A673 (cell line): ENCODE measurements at places on chromosomes 6 and 20.
A peak's percentile ranks its signal among the peaks of the same experiment; 100 is the strongest.

- no peak for DNase-seq
- no peak overlapping the region for H3K27ac ChIP-seq
- no peaks in the 10 kb centered on the region for H3K36me3 ChIP-seq
These were observed 87.1 kb upstream of the SYNDIG1 start for GRCh38 chr20:24382331-24382730.

DNA sequence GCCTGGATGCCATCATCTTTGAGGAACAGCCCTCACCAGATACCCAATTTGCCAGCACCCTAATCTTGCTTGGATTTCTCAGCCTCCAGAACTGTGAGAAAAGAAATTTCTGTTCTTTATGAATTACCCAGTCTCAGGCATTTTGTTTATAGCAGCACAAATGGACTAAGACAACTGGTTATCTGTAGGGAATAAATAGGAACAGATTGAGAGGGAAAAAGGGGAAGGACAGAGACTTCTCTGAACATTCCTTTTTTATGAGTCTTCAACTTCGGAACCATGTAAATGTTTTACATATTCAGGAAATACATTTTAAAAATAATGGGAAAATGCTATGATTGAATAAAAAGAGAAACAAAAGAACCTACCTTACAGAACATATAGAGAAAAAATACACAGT is 20.9 kb downstream of the KCTD20 start:
- H3K36me3 ChIP-seq = no peaks in the 10 kb centered on the region
- H3K4me3 ChIP-seq = no peak overlapping the region
- H3K27me3 ChIP-seq = no peaks in the 10 kb centered on the region
- DNase-seq = no peak
- peaks cover 8% of the 10 kb centered on the region for H3K4me1 ChIP-seq

- H3K27ac ChIP-seq = no peak overlapping the region
- no peak overlapping the region for H3K4me3 ChIP-seq
- H3K36me3 ChIP-seq = no peaks in the 10 kb centered on the region
- H3K27me3 ChIP-seq = no peaks in the 10 kb centered on the region
- DNase-seq = no peak
These were observed 411.0 kb upstream of the AGPAT4 start for GRCh38 chr6:161684731-161685475.

DNA sequence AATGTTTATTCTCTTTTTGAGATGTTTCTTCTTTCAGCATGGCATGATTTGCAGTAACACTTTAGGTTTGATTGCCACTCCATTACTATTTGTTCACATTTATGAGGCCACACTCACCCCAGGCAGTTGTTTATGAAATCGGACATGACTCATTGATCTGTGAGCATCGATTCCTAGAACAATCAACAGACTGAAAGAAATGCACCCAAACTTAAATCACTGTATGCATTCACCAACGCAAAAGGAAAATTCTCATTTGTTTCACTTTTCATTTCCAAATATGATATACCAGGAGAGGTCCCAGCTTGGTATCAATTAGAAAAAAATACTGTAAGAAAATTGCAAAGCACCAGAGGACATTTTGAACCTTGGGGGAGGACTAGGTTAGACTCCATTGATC is 5.4 kb upstream of the GJA10 start:
- H3K4me3 ChIP-seq = no peak overlapping the region
- H3K27ac ChIP-seq = no peak overlapping the region
- H3K4me1 ChIP-seq = no peaks in the 10 kb centered on the region
- peaks cover 12% of the 10 kb centered on the region for H3K27me3 ChIP-seq
- DNase-seq = no peak
- H3K36me3 ChIP-seq = no peaks in the 10 kb centered on the region

DNA sequence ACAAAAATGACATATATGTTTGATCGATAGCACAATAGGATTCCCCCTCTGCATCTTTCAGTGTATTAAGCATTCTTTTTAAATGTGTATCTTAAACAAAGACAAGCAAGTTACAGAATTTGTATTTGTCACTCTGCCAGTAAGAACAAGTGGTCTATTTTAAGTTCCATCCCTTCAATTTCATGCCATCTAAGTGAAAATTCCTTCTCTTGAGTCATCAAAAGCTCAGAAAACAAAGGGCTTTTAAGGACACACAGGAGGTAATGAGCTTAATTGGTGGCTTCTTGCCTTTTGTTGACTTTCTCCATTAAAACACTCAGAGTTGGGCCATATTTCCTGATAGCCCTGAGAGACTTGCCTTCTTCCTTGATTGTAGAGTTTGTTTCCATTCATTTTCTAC is 547.8 kb downstream of the TENT5A start:
- no peak overlapping the region for H3K4me3 ChIP-seq
- peak; percentile 32 for DNase-seq
- H3K27ac ChIP-seq = no peak overlapping the region
- H3K36me3 ChIP-seq = no peaks in the 10 kb centered on the region

DNA sequence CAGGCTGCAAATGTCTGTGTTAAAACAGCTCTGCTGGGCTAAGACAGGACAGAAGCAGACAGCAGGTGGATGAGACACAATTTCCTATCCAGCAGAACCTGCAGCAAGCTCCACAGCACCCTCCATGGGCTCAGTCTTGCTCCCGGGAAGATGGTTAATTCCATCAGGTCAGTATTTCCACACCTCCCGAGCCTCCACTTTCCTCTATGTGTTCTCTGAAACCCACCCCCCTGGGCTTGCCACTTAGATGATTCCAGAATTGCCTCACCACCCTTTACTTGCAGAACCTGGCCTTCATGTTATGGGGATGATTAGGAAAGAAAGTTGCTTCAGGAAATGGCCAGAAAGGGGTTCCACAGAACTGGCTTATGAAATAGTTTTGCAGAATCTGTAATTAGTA is 43.8 kb downstream of the ERMARD start:
- H3K36me3 ChIP-seq = no peaks in the 10 kb centered on the region
- no peak overlapping the region for H3K4me3 ChIP-seq
- peaks cover 4% of the 10 kb centered on the region for H3K27me3 ChIP-seq
- no peak overlapping the region for H3K27ac ChIP-seq
- H3K4me1 ChIP-seq = peaks cover 11% of the 10 kb centered on the region

DNA sequence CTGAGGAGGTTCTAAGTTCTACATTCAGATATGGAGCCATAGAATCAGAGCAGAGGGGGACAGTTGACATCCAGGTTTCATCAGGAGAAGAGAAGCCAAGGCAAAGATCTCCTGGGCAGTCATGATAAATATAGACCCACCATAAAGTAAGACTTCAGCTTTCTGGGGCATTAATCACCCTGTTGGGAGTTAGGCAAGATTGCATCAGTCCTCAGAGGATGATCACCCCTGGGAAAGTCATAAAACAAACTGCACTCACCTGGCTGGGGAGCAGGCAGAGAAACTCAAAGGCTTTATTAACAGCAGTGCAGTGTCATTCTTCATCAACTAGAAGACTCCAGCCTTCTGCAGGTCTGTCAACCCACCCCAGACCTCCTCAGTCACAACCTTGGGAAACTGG is 301.3 kb upstream of the JARID2 start:
- H3K4me3 ChIP-seq = no peak overlapping the region
- H3K27ac ChIP-seq = no peak overlapping the region
- H3K4me1 ChIP-seq = peaks cover 4% of the 10 kb centered on the region
- no peak for DNase-seq
- H3K27me3 ChIP-seq = no peaks in the 10 kb centered on the region
- no peaks in the 10 kb centered on the region for H3K36me3 ChIP-seq

DNA sequence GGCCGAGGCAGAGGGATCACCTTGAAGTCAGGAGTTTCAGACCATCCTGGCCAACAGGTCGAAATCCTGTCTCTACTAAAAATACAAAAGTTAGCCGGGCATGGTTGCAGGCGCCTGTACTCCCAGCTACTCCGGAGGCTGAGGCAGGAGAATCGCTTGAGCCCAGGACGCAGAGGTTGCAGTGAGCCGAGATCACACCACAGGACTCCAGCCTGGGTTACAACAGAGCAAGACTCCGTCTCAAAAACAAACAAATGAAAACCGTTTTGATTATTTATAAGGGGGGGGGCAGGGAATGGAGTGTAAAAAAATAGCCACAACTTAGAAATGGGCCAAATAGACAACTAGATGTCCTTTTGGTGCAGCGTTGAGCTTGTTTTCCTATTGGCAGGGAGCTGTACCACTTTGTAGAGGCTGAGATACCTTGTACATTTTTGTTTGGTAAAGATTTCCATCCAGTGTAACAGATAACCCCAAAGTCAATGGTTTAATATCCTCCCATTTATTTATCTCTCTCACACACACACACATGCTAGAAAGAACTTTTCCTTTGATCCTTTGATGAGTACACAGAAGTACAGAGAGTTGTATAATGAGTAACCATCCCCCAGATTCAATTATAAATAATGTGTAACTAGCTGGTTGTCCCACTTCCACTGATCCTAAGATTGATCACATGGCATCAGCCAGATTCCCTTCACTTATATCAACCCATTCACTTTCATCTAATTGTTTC is 477.5 kb downstream of the PRKN start:
- no peak for DNase-seq
- H3K36me3 ChIP-seq = no peaks in the 10 kb centered on the region
- no peak overlapping the region for H3K4me3 ChIP-seq
- no peak overlapping the region for H3K27ac ChIP-seq

DNA sequence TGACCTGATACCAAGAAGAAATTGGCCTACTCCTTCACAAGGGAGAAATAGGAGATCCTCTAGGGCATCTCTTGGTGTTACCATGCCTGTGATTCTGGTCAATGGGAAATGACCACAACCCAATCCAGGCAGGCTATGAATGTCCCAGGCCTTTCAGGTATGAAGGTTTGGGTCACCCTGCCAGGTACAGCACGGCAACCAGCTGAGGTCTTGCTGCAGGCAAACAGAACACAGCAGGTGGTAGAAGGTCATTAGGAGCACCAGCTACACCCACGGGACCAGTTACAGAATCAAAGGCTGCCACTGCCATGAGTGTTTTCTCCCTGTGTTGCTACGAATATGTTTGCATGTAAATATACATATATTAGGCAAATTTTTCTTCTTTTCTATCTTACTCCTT is 202.3 kb downstream of the ERMARD start:
- no peaks in the 10 kb centered on the region for H3K27me3 ChIP-seq
- no peak for DNase-seq

- no peaks in the 10 kb centered on the region for H3K27me3 ChIP-seq
- H3K27ac ChIP-seq = no peak overlapping the region
- no peak for DNase-seq
These were observed 32.6 kb downstream of the MRPL14 start for GRCh38 chr6:44094403-44095242.

DNA sequence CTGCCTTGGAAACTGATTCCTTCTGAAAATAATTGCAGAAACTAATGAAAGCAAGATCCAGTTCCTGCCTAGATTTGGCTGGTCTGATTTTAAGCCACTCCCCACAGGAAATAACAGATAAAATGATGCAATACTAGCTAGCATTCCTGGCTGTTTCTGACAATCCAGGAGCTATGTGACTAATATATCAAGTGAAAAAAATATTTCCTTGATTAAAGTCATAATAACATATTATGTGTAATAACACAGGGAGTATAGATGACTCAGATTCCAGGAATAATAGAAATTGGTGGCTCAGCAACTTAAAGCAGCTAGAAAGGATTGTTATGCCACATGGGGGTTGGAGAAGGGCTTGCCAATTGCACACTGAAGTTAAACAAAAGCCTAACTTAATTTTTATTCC is 182.7 kb upstream of the SALL4 start:
- H3K4me3 ChIP-seq = peak overlapping the region; percentile 4
- H3K36me3 ChIP-seq = no peaks in the 10 kb centered on the region
- DNase-seq = peak; percentile 96

DNA sequence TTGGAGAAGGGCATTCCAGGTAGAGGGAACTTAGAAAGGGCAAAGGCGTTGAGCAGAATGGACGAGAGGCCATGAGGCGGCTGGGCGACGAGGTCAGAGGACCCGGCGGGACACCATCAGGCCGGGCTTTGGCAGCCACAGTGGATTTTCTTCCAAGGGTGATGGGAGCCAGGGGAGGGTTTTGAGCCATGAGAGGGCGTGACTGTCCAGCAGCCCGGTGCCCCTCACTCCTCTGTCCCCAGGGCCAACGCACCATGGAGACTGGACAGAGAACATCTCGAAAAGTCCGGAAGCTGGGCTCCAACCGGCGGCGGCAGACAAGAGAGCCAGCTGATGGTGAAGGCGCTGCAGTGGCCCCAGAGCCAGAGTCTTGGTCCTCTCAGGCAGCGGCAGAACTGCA is 6.4 kb downstream of the RAB44 start:
- H3K36me3 ChIP-seq = no peaks in the 10 kb centered on the region
- no peaks in the 10 kb centered on the region for H3K27me3 ChIP-seq
- H3K4me3 ChIP-seq = no peak overlapping the region
- H3K27ac ChIP-seq = no peak overlapping the region
- no peaks in the 10 kb centered on the region for H3K4me1 ChIP-seq

- no peaks in the 10 kb centered on the region for H3K4me1 ChIP-seq
- DNase-seq = no peak
- no peaks in the 10 kb centered on the region for H3K36me3 ChIP-seq
- H3K27me3 ChIP-seq = no peaks in the 10 kb centered on the region
- H3K4me3 ChIP-seq = no peak overlapping the region
These were observed 11.0 kb downstream of the FRS3 start for GRCh38 chr6:41768545-41769308.

DNA sequence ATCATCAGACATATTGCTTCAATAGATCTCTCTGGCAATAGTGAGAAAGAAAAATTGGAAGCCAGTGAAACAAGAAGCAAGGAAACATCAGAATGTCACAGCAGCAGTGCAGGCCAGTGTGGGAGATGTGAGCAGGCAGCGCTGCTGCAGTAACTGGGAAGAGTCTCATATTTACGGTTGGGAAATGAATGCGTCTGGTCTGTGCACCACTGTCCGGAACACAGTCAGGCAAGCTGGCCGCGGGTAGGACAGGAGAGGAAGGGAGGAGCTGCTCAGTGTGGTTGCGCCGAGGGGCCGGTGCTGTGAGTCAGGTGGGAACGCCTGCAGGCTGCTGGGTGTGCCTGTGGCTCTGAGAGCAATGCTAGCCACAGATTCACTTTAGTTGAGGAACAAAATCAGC is 6.4 kb upstream of the PSMG4 start:
- H3K27ac ChIP-seq = no peak overlapping the region
- no peaks in the 10 kb centered on the region for H3K27me3 ChIP-seq
- H3K36me3 ChIP-seq = no peaks in the 10 kb centered on the region
- no peak overlapping the region for H3K4me3 ChIP-seq
- DNase-seq = no peak
- no peaks in the 10 kb centered on the region for H3K4me1 ChIP-seq
